ENCODE measurements at places on chromosomes 2 and 18. TPM values are rescaled to one million over a fixed set of nuclear protein-coding genes. Genes with fewer than 3 reads are reported as not detected.

DNA sequence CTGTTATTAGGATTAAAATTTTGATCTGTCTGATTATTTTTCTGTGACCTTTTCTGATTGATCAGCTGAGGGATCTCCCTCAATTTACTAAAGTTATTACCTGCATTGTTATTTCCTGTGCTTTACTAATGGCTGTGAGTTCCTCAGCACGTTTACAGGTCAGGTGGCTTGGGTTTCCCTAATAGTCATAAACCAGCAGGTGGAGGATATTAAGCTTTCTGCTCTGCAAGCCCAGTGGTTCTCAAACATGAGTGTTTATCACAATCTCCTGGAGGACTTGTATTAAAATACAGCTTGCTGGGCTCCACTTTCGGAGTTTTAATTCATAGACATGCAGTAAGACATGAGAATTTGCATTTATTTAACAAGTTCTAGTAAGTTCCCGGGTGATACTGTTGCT, 22.4 kb upstream of the UGP2 start:
- no peak for DNase-seq

The SLC23A3 gene
- 0.55 TPM for total RNA-seq

- DNase-seq: no peak
These were observed 109.6 kb upstream of the CDC42EP3 start for GRCh38 chr2:37781028-37781427.

GRCh38 chr2:3214806-3215404, 162.7 kb downstream of the EIPR1 start:
- DNase-seq: no peak

The BMP10 gene
- 1.9 TPM for total RNA-seq

DNA sequence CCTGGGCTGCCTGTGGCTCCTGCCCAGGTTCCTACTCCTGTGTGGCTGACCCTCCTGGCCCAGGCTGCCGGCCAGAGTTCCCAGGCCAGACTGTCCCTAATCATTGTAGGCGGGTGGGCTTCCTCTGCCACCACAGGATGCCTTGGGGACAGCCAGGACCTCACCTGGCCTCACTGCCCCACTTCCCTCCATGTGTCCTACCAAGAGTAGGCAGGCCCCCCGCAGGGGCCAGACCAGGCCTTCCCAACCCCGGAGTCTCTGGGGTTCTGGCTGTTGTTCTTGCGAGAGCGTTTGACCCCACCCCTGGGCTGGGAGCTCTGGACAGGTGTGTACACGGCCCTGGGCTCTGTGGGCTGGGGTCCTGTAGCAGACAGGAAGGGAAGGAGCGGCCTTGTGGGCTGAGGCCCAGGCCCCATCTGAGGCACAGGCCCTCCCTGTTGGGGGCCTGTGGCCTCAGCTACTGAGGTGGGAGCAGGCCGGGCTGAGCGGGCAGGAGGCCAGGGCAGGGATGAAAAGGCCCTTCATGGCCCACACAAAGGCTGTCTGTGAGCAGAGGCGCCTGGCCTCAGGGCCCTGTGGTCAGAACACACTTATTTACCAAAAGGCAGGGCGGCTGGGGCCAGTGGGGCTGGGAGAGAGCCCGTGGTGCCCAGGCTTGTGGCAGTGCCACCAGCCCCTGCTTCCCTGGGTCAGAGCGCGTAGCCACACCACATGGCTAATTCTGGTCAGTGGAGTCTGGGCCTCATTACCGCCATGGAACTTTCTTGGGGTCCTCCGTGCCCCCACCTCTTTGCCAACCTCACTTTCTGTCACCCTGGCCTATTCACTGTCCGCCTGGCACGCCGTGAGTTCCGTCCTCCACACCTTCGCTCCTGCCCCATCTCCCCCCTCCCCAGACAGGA, 2.0 kb downstream of the SNORC start:
- no peak for DNase-seq

Measured in right atrium auricular region (tissue), 2 donors.